Thyroid gland (tissue), 4 donors: ENCODE measurements at places on chromosomes 7 and 10. TPM values are rescaled to one million over a fixed set of nuclear protein-coding genes. Genes with fewer than 3 reads are reported as not detected.

The CPN1 gene
- total RNA-seq = not detected

The TMED4 gene
- total RNA-seq = 519 TPM

The TAS2R41 gene
- total RNA-seq = not detected

The TIAL1 gene
- 89.3 TPM for total RNA-seq

DNA sequence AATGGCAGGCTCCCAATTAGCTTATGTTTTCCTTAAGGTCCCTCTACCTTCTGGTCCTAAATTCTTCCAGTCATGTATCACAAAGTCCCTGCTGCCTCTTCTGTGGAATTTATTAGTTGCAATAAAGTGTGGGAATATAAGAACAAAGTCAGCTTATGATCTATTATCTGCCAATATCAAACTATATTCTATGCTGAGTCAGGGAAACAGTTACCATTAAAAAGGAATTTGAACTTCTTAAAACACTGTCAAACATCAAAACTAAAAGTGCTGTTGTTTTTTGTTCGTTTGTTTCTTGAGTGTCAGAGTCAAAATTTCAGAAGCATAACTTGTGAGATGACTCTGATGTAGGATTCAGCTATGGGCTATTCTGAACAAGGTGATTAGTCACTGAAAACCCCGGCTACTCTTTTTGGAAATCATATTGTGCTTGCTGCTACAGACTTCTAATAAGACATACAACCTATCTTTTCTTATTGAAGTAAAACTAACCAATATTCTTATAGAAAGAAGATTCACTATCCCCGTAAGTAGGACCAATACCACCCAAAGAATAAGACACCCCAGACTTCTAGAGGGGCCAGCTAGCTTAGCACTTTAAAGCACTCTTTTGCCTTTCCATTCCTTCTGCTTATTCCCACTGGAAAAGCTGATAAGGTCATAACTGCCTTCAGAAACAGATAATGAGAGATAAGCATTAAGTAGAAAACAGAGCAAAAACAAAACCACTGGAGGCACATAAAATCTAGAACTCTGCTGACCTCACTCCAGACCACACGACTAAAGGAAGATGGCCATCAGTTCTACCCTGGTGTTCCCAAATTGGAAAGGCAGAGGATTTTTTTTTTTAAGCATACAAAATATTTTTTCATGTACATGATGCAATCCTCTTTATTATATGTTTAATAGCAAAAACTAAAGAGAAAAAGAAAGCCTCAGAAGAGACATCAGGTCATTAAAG lies 370.6 kb downstream of the PARD3 start:
- no peak for DNase-seq

DNA sequence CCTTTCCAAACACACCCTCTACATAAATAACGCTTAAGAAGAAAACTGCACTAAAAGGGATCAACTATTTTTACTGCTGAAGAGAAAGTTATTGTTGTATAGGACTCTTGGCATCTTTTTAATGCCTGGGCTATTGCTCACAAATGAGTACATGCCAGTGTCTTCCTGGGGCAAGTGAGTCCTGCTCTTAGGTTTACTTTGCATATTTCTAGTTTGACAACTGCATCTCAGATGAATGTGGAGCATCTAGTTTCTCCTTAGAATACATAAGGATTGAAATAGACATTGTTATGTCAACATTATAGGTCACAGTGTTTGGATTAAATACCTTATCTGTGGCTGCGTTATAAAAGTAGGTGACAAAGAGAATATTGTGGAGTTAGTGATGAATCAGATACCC lies 44.5 kb downstream of the PSMC2 start:
- DNase-seq = no peak

GRCh38 chr7:111184987-111185386 lies 94.1 kb downstream of the LRRN3 start:
- no peak for DNase-seq

DNA sequence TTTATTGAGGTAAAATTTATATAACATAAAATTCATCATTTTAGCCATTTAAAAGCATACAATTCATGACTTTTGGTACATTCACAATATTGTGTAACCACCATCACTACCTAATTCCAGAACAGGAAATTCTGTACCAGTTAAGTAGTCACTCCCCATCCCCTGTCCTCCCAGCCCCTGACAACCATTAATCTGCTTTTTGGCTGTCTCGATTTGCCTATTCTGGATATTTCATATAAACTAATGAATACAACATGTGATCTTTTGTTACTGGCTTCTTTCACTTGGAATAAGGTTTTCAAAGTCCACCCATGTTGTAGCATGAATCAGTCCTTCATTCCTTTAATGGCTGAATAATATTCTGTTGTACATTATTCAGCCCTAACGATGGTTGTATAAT lies 115.6 kb upstream of the KLF14 start:
- DNase-seq = no peak

DNA sequence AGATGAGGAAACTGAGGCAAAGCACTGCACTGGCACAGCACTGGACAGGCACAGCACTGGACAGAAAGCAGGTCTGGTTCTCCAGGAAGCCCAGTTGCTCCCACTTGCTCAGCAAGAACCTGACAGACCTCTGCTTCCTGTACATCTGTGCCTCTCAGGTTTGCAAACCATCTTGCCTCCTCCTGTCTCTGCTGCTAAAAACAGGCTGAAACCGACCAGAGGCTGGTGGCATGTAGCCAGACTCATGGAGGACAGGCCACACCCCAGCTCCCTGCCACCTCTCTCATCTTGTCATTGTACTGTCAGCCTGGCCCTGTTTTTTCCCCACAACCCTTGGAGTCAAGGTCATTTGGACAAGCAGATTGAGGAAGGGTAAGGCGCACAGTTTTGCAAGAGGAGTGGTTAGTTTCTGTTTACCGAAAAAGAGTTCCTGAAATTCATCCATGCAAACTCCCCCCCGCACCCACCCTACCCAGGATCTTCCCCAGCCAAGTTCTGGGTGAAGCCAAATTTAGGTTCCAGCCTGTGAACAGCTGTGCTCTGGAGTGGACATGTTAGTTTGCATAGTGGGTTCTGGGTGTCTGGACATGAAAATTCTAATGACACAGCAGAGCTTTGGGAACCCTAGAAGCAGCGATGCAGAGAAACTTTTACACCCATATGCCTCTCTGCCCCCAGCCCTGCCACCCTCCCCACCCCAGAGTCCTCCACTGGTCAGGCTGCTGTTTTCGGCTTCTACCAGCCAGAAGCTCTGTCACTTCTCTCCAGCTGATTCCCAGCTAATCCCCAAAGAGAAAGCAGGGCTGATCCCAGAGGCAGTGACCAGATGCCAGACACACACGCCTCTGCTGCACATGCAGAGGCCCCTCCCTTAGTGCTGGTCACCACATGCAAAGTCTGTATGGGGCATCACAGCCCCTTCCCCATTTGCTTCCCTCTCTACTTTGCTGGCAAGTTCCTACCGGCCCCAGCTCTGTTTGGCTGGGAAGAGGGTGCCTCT lies 8.5 kb upstream of the C10orf105 start:
- peak; percentile 94 for DNase-seq

DNA sequence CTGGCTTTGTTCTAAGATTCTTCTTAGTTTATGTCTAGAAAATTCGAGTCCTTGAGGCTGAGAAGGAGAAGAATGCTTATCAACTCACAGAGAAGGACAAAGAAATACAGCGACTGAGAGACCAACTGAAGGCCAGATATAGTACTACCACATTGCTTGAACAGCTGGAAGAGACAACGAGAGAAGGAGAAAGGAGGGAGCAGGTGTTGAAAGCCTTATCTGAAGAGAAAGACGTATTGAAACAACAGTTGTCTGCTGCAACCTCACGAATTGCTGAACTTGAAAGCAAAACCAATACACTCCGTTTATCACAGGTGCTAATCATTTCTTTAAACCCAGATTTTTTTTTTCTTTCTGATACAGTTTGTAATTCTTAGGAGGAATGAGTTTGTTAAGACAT lies 6.7 kb downstream of the CEP55 start:
- DNase-seq = no peak

- DNase-seq = no peak
Measured at GRCh38 chr7:91343420-91343960, 79.3 kb downstream of the FZD1 start.

DNA sequence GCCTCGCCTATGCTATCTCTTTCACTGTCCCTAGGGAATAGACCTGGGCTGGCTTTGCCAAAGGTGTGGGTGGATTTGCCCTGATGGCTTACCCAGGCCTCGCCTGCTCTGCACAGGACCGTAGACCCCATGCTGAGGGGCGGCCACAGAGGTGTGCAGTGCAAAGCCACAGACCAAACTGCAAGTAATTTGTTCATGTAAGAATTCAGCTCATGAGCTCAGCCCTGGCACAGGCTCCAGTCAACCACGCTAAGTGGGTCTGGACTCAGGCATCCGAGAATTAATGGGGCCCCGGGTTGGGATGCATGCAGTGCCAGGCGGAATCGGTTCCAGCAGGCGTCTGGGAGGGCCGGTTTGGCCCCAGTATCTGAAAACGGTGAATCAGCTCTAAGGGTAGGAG lies 445.2 kb downstream of the DNAJB6 start:
- DNase-seq = no peak

DNA sequence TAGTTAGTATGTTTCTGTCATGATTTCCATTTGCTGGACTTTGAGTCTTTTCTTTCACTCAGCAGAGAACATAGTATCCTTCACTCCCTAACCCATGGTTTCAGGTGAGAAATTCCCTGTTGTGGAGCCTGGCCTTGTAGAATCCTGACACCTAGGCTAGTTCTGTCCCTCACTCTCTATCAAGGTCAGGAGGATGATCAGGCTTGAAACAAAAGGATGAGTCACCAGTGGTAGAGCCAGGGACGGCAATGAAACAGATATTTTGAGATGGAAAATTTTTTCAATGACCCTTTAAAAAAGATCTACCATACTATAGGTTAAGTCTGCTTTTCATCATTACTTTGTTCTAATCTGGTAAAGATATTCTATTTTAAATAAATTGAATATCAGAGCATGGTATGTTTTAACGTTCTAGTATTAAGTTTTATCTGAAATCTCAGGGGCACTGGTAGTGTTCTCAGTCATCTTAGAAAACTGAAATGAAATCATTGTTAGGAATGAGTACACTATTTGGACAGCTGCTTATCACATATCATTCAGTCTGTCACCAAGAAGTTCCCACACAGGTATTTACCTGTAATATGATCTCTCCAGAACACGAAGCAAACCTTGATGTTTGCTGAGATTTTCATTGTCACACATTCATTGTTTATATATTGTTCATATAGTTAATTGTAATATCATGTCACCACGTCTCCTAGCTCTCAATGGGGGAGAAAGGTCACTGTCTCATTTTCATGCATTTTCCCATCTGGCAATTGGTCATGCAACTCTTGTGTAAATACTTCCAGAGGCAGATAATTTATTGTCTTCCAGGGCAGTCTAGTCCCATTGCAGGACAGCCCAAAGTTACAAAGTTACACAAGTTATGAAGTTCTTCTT lies 299.9 kb upstream of the LRRTM3 start:
- DNase-seq = no peak

DNA sequence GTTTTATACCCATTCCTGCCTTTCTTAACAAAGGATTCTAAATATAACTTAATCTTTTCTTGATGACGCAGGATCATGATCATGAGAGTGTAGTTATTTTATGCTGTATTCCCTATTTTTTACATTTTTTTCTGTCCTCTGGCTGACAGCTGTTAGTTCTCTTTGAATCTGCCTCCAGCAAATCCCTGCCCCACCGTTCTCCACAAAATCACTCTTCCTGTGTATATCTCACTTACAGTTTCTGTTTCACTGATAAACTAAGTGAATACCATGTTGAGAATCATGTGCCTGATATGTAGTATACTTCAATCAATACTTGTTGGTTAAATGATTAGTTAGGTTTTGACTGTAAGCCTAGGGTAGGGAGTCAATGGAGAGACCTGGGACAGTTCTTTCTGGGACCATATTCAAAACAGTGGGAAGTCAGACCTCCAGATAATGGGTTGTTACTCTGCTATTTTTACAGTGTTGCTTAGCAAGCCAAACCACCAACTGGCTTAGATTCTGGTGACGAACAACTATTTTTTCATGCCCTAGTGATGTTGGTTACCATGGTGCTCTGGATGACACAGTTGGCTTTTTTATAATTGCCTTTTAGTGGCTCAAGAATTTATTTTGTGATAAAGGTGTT lies 12.8 kb downstream of the CNNM1 start:
- DNase-seq = no peak

DNA sequence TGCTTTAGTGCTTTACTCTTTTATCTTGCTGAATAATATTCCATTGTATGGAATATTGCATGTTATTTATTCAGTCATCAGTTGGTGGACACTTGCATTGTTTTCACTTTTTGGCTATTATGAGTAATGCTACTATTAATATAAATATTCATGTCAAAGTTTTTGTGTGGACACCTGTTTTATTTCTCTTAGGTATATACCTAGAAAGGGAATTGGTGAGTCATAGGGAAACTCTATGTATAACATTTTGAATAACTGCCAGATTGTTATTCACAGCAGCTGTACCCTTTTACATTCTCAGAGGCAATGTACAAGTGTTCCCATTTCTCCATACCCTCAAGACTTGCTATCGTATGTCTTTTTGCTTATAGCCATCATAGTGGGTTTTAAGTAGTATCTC lies 268.7 kb downstream of the SEMA3A start:
- DNase-seq = no peak
